ENCODE measurements at places on chromosomes 7 and 10.
A peak's percentile ranks its signal among the peaks of the same experiment; 100 is the strongest.

DNA sequence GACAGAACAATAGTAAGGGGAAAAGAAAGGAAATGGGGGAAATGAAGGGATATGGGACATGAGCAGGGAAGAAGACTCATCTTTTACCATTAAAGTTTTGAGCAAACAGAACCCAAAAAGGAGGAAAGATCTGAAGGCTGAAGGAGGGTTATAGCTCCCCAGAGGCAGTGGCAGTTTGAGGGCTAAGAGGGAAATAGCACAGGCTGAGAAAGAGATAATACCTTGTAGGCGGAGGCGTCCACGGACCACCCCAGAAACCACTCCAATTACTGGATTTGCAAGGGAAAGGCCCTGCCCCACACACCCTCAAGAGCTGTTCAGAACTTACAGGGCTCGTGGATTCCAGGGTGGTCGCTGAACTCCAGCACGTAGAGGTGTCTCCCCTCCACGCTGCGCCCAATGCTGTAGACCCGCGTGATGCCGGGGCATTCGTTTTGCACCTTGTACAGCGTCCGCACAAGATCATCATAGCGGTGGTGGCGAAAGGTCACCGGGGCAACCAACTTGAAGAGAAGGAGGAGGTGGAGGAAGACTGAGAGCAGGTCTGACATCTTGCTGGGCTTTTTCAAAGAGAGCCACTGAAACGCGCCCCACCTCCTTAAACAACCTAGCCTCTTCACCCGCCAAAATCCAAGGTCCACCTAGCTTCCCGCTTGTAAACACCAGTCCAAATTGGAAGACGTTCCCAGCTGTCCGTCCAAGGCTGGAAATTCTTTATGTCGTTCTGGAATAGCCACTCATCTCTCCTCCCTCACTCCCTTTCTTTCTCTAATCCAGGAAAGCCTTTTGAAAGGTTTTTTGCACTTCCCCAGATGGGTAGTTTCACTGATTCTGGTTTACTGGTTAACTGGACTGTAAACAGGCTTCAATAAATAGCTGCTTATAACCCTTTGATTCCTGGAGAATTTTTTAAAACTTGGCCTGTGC is at the start of gene CPN1:
Gene CPN1, minus strand, starts transcription at position 795 of the 927 bp plus-strand sequence. Its CDS starts 244 bp downstream, at position 551.
- DNase-seq: no peak

DNA sequence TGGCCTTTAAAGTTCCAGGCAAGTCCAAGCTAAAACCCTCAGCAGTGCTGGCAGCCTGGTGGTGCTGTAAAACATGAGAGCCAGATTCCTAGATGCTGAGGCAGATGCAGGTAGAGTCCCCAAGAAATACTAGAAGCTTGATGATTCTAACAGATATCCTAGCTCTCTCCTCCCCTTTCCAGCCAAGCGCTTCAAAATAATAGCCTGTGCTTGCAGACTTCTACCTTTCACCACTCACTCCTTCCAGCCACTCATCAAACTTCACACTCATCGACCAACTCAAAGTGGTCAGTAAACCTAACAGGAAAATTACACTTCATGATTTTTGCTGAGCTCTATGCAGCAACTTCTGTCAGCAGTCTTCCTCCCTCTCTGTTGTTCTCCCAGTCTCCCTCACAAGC is 50.2 kb downstream of the LMBR1 start:
- DNase-seq: peak; percentile 21

DNA sequence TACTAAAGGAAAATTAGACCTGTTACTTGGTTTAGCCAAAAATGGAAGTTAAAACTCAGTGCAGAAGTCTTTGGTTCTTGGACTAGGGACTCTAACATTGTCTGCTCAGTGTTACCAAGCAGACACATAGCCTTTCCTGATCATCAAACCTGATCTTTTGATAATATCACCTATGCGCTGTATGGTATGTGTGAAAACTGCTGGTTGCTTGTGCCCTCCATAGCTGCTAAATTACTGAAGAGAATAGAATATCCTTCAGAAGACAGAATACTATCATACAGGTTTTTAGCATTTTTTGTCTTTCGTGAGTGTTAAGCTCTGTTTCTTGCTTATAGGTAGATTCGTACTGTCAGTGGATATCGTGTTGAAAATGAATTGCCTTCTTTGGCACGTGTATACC is 68.7 kb downstream of the ST7 start:
- DNase-seq: no peak

DNA sequence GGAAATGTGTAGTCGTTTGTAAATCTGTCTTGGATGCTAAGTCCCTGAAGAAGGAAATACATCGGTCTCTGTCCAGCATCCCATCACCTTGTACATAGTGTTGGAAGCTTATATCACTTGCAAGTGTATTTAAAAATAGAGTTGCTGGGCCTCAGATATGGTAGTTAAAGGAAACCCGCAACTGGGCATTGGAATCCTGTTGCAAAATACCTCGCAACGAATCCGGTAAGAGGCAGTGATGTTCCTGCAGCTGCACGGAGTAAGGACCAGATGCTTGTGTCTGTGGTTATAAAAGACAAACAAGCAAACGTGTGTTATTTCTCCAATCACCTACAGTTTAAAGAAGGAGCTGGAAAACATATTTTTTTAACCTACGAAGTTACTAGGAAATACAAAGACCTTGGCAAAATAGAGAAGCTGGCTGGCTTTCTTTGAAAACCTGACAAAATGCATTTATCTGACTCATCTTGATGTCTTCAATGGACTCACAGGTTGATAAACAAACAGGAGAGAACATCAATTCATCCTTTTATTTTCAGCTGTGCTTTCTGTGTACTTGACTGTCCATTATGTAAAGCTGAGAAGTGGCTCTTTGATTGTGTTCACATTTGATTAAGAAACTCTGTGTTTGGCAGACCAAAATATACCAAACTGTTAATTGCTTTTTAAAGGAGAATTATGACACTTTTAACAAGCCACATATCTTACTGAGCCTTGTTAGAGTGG is 326.4 kb downstream of the SFMBT2 start:
- no peak for DNase-seq

GRCh38 chr7:44402401-44403060 is 77.1 kb upstream of the CAMK2B start:
- DNase-seq: no peak

- no peak for DNase-seq
Measured at GRCh38 chr10:95637911-95638310, 18.6 kb downstream of the ALDH18A1 start.

GRCh38 chr10:79411546-79412495 is 33.6 kb downstream of the ZCCHC24 start:
- no peak for DNase-seq

DNA sequence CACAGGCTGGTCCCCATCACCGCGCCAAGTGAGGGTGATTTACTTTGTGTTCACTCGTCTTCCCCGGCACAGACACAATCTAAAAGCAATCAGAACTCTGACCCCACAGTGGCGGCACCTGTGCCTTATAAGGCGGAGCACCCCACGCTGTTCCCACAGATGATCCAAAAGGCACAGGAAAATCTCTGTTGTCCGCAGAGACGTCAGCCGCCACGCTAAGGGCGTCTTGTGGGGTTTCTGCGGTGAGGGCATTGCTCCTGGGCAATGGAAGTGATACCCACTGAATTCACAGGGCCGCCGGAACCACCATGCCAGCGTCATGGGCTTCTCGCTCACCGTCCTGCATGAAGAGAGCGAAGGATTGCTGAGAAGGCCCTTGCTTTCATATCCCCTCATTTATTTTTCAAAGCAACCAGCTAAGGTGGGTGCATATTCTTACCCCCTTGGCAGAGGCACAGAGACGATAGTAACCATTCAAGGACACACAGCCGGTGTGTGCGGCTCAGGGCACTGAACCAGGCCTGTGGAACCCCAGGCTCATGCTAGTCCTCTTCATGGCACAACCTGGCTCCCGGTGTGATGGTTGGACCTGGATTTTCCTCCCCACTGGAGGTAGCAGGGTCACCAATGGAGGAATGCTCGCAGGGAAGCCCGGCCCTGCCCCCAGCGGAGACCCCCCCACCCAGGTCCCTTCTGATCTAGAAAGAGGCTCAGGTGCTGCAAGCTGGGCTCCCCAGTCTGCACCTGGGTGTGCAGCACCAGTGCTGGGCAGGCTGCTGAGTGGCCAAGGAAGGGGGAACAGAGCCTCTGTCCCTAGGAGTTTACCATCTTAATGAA is 279.0 kb downstream of the TCERG1L start:
- no peak for DNase-seq

- no peak for DNase-seq
Measured at GRCh38 chr10:84654671-84655070, 326.3 kb downstream of the CCSER2 start.

GRCh38 chr7:80097756-80098155 is 36.9 kb upstream of the GNAI1 start:
- no peak for DNase-seq

DNA sequence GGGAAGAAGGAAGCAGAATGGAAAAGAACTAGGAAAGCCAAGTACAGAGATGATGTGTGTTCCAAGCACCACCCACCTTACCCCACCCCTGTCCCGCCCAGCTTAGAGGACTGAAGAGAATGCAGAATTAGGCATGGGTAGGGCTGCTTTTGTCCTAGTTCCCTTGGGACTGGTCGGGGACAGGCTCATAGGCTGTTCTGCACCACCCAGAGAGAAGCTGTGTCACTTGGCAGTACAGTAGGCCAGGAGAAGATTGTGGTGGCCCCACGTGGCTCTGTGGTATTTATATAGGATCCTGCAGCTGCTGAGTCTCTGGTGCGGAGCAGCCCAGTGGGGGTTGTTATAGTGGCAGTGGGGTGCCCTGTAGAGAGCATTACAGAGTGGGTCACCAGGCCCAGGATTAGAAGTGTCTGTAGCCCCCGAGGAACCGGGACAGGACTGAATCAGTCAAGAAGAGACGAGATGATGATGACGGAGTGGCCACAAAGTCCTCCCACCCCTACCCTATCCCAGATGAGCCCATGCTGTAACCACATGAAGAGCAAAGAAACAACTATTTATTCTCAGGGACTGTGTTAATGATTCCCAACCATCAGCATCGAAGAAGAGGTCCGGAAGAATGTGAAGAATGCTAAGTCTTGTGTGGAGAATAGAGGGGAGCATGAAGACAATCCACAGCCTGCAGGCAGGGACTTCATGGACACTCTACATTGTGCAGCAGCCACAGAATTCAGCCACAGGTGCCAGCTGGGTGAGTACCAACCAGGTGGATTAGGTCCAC is 88.9 kb downstream of the C1GALT1 start:
- no peak for DNase-seq

GRCh38 chr10:287814-288213 is 152.6 kb downstream of the ZMYND11 start:
- no peak for DNase-seq

- DNase-seq: no peak
Measured at GRCh38 chr10:4685491-4685890, 140.5 kb upstream of the AKR1E2 start.

- no peak for DNase-seq
Measured at GRCh38 chr7:27564881-27565482, 97.7 kb downstream of the HIBADH start.

- DNase-seq: no peak
Measured at GRCh38 chr7:80781561-80781979, 137.3 kb downstream of the SEMA3C start.

DNA sequence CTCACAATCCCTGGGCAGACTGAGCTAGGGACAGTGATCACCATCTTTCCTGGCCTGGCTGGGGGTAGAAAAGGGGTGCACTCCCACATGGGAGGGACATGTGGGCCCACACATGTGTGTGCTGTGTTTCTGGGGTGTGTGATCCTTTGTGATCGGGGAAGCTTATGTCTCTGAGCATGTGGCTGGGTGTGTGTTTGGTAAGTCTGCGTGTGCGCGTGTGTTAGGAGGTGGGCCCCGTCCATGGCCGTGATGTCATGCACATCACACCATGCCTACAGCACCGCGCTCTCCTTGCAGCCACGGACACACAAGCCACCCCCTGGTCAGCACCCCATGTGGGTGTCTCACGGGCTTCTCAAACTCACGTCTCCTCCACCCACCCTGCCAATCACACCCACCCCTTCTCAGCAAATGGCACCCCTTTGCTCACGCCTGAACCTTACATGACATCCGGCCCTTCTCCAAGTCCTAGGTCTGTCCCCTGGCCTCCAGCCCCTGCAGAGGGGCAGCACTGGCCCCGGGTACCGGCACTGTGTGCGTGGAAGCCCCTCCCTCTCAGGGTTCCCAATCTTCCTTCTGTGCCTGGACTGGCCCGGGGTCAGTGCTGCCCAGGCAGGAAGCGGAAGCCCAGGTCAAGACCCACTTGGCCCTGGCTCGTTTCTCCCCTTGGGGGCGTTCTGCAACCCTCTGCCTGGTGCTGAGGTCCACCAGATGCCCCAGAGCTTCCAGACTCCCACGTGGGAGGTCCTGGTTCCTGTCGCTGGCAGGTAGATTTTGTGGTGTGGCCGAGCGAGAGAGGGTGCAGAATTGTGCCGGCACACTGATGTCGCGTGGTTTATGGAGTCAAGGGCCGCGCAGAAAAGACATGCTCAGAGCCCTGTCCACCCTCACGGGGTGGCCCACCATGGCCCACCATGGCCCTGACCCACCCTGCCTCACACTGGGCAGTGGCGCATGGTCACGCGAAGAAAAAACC is 12.6 kb downstream of the SLC29A4 start:
- no peak for DNase-seq

GRCh38 chr10:16232441-16232840 is 204.4 kb upstream of the PTER start:
- DNase-seq: no peak

GRCh38 chr7:128045158-128045557 is 13.9 kb upstream of the LRRC4 start:
- DNase-seq: no peak

DNA sequence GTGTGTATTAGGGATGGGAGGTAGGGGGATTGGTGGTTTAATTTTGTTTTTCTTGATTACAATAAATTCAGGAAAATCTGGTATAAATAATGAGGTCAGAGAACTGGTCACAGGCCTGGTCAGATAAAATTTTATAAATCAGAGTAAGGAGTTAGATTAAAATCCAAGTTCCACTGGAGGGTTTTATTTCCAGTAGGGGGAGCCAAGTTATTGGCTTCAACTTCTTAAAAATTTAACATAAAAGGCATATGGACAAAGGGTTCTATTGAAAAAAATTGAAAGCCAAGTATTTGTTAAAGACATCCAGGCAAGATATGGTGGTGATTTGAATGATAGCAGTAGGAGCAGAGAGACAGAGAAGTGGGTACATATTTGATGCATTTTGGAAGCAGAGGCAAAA is 763.3 kb downstream of the SORCS1 start:
- DNase-seq: no peak

- no peak for DNase-seq
Measured at GRCh38 chr10:6607778-6608177, 27.7 kb upstream of the PRKCQ start.

DNA sequence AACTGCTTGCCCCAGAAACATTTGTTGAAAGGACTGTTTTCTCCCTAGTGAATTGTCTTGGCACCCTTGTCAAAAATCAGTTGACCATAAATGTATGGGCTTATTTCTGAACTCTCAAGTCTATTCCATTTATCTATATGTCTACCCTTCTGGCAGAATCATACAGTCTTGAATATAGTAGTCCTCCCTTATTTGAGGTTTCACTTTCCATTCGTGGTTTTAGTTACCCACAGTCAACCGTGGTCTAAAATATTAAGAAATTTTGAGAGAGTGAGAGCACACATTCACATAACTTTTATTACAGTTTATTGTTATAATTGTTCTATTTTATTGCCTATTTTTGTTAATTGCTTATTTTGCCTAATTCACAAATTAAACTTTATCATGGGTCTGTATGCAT is 17.4 kb upstream of the CEP41 start:
- DNase-seq: no peak

GRCh38 chr10:53598914-53599313 is 826.3 kb upstream of the MBL2 start:
- no peak for DNase-seq

All from erythroblast (primary cell).